ENCODE measurements at places on chromosomes 2 and 18. TPM values are rescaled to one million over a fixed set of nuclear protein-coding genes. Genes with fewer than 3 reads are reported as not detected.
A peak's percentile ranks its signal among the peaks of the same experiment; 100 is the strongest.

GRCh38 chr2:174546519-174547506 lies 50.8 kb downstream of the WIPF1 start:
- H3K4me3 ChIP-seq: no peak overlapping the region
- no peak overlapping the region for H3K27ac ChIP-seq
- no peaks in the 10 kb centered on the region for H3K36me3 ChIP-seq
- DNase-seq: no peak

Gene PDE1A
- polyA plus RNA-seq: 14.3 TPM

GRCh38 chr18:70028734-70029133 lies 81.1 kb upstream of the CD226 start:
- peaks cover 24% of the 10 kb centered on the region for H3K36me3 ChIP-seq
- no peaks in the 10 kb centered on the region for H3K4me1 ChIP-seq
- H3K27me3 ChIP-seq: no peaks in the 10 kb centered on the region
- H3K4me3 ChIP-seq: no peak overlapping the region
- no peak for DNase-seq

Gene ARL5A
- polyA plus RNA-seq: 48.1 TPM

DNA sequence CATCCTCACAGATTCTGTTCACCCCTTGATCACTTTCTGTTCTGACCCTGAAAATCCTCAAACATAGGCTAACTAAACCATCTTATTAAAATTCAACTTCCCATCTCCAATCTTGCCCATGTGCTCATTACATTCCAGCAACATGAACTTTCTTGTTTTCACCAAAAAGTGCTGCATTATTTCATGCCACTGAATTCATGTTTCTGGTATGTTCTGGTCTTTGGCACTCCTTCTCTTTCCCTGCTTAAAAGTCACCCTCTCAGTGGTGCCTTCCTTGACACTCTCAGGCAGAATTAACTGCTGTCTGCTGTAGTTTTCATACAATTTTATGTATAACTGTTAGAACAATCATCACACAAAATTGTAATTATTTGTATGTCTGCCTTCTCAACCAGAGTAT lies 247.7 kb upstream of the RBMS1 start:
- no peak overlapping the region for H3K4me3 ChIP-seq
- H3K4me1 ChIP-seq: no peaks in the 10 kb centered on the region
- no peak overlapping the region for H3K27ac ChIP-seq
- DNase-seq: no peak
- no peaks in the 10 kb centered on the region for H3K36me3 ChIP-seq

Gene MTX2
- 52.7 TPM for polyA plus RNA-seq

Gene PCARE
- polyA plus RNA-seq: 0.03 TPM

DNA sequence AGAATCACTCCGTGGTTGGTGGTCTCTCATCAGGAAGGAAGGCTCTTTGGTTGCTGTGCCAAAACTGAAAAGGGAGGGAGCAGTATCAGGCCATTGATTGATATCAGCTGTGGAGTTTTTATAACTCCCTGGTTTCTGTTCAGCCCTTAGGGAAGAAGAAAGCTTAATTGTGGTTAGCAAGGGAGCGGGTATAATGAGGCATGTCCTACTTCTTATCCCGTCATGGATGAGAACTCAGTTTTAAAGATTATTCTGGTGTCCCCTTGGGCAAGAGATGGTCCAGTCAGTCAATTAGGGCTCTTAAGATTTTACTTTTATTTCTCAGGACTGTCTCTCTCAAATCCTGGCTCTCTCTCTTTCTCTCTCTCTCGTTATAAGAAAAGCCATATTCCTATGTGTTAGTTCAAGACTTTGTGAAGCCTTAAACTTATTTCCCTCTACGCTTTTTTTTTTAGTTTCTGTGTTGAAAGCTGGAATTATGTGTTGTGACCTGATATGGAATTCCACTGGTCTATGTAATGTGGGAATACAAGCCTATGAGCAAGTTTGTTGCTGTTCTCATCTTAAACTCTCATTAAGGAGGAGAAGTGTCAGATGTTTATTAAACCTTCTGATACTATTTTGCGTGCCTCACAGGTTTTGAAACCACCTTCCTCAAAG lies 514.0 kb upstream of the CDH2 start:
- no peaks in the 10 kb centered on the region for H3K4me1 ChIP-seq
- no peaks in the 10 kb centered on the region for H3K27me3 ChIP-seq
- no peaks in the 10 kb centered on the region for H3K36me3 ChIP-seq
- H3K27ac ChIP-seq: no peak overlapping the region

Gene LIMS2
- 24.1 TPM for polyA plus RNA-seq

DNA sequence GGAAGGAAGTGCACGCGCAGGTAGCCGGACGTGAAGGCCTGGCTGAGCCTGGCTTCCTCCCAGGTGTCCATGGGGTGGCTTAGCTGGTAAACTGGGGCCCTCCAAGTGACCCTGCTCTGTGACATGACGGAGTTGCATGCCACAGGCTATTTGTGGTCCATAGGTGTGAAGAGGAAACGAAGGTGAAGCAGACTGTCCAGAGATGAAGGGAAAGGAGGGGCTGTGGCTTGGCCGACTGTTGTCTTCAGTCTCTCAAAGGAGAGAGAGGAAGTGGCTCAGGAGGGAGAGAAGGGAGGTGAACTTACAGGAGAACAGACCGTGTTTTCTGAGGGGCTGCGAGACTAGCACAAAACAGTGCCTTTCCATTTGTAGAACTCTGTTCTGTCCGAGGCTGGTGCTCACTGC lies 19.3 kb downstream of the INPP5D start:
- no peaks in the 10 kb centered on the region for H3K27me3 ChIP-seq
- no peak for DNase-seq
- H3K4me3 ChIP-seq: no peak overlapping the region
- H3K36me3 ChIP-seq: no peaks in the 10 kb centered on the region

Gene CRYGD
- 0.24 TPM for polyA plus RNA-seq

Gene SLC16A14
- 13.0 TPM for polyA plus RNA-seq

Gene MYCN
- 22.2 TPM for polyA plus RNA-seq

DNA sequence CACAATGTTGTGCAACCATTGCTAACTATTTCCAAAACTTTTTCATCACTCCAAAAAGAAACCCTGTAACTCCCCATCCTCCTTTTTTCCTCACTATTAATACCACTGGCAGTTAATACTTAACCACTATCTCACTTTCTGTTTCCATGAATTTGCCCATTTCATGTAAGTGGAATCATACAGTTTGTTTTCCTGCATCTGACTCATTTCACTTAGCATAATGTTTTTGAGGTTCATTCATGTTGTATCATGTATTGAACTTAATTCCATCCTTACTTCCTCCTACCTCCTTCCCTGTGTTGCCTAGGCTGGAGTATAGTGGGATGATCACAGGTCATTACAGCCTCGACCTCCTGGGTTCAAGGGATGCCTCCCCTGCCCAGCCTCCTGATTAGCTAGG lies 68.3 kb downstream of the FAM117B start:
- H3K36me3 ChIP-seq: no peaks in the 10 kb centered on the region
- H3K4me1 ChIP-seq: no peaks in the 10 kb centered on the region
- H3K4me3 ChIP-seq: no peak overlapping the region
- no peak for DNase-seq

Gene RAB6C
- 0.09 TPM for polyA plus RNA-seq

DNA sequence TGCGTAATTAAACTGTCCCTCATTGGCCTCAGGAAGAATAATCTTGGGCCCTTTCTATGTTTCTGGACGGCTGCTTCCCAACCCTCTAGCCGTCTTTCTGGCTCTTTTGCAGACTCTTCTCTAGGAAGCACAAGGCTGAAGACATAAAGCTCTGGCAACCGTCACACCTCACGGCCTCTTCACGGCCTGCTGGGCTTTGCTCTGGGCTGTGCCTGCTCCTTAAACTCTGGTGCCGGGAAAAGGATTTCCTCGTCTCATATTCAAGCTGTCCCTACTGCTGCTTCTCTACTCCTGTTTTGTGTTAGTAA lies 36.0 kb upstream of the WIPF1 start:
- H3K27me3 ChIP-seq: no peaks in the 10 kb centered on the region
- no peak for DNase-seq
- H3K27ac ChIP-seq: peak overlapping the region; percentile 93
- H3K4me3 ChIP-seq: no peak overlapping the region
- H3K36me3 ChIP-seq: peaks cover 8% of the 10 kb centered on the region

Gene CCDC74B
- polyA plus RNA-seq: 4.3 TPM

GRCh38 chr2:199118673-199119112 lies 339.0 kb downstream of the SATB2 start:
- DNase-seq: no peak
- H3K27me3 ChIP-seq: no peaks in the 10 kb centered on the region
- H3K27ac ChIP-seq: no peak overlapping the region
- H3K36me3 ChIP-seq: no peaks in the 10 kb centered on the region
- no peaks in the 10 kb centered on the region for H3K4me1 ChIP-seq

DNA sequence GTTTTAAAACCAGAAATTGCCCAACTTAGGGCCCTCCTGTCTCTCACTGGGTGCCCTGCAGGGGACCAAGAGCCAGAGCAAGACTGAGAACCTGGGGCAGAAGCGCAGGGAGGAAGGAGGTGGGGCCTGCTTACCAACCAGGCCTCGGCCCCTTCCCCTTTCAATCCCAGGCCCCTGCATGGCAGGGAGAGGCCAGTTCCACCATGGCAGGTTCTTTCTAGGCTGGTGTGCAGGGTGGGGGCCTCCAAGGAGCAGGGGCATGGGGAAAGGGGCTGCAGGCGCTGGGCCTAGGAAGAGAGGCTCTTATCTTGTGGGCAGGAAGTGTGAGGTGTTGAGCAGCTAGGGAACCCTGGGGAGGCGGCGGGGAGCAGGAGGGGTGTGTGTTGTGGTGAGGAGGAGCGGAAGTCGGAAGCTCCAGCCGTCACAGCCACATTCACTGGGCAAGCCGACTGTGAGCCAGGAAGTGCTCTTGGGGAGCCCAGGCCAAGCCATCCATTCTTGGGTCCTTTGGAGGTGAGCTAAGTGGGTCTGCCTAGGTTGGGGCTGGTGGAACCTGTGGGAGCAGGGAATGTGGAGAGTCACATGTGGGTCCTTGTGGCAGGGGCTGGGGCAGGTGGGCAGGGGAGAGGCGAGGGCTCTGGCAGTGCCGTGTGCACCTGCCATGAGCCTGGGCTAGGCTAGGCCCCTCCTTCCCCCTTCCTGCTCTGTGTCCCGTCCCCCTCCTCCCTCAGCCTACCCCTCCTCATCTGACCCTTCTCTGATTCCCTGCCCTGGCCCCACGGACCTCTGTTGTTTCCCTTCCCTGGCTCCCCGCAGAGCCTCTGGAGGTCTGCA lies at the start of gene PSD4:
Gene PSD4 (plus strand): TSS at position 430 of the 834 bp plus-strand sequence. CDS start 8,486 bp downstream, outside the sequence.
- H3K36me3 ChIP-seq: no peaks in the 10 kb centered on the region
- peak; percentile 35 for DNase-seq
- H3K27ac ChIP-seq: peak within 1 kb of the TSS; percentile 56
- H3K4me1 ChIP-seq: no peaks in the 10 kb centered on the region
- no peak within 1 kb of the TSS for H3K4me3 ChIP-seq

- H3K27ac ChIP-seq: no peak overlapping the region
- no peaks in the 10 kb centered on the region for H3K27me3 ChIP-seq
- H3K36me3 ChIP-seq: no peaks in the 10 kb centered on the region
Observed at GRCh38 chr2:10345813-10346212, 43.1 kb downstream of the HPCAL1 start.

GRCh38 chr2:129849559-129850160 lies 129.8 kb upstream of the RAB6C start:
- H3K4me3 ChIP-seq: no peak overlapping the region
- no peaks in the 10 kb centered on the region for H3K36me3 ChIP-seq
- H3K4me1 ChIP-seq: no peaks in the 10 kb centered on the region
- H3K27me3 ChIP-seq: no peaks in the 10 kb centered on the region
- no peak overlapping the region for H3K27ac ChIP-seq

Gene PPP4R3B
- polyA plus RNA-seq: 69.5 TPM

DNA sequence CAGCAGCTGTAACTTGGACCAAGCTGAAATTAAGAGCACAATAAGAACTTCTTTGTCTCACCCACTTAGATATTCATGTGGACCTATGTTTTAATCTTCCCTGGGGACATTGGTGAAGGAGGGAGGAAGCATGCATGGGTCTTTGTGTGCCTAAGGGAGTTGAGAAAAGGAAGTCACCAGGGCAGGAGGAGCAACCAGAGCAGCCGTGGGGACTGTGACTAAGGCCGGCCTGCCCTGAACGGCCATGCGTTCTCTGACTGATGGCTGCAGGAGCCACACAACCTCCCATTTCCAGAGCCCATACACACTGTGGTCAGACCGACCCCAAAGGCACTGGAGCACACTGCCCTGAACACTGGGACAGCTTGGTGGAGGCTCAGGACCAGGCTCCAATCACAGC lies 43.7 kb upstream of the SLC35G4 start:
- no peaks in the 10 kb centered on the region for H3K36me3 ChIP-seq
- H3K4me3 ChIP-seq: no peak overlapping the region
- DNase-seq: no peak
- no peak overlapping the region for H3K27ac ChIP-seq
- H3K4me1 ChIP-seq: no peaks in the 10 kb centered on the region

Gene IL1RL1
- 0.21 TPM for polyA plus RNA-seq

Gene ZNF385B
- 6.5 TPM for polyA plus RNA-seq

DNA sequence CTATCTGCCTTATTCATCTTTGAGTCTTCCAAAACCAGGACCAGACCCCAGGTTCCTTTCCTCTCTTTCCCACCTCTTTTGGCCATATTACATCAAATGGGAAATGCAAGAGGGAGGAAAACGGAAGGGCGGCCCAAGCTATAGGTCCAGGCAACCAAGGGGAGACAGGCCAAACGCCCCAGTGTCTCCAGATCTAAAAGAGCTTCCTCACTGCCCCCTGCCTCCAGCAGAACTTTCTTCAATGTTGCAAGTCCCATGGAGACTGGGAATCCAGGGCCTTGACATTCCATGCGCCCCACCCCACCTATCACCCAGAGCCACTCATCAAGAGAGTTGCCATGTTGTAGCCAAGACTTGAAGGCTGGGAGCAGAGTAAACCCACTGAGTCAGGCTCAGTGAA lies 15.4 kb downstream of the TNS1 start:
- H3K4me3 ChIP-seq: no peak overlapping the region
- H3K4me1 ChIP-seq: peaks cover 26% of the 10 kb centered on the region
- no peaks in the 10 kb centered on the region for H3K36me3 ChIP-seq
- no peaks in the 10 kb centered on the region for H3K27me3 ChIP-seq

Gene LYG1
- 2.8 TPM for polyA plus RNA-seq

Gene RFTN2
- polyA plus RNA-seq: 19.6 TPM

- H3K4me1 ChIP-seq: peaks cover 39% of the 10 kb centered on the region
- peaks cover 8% of the 10 kb centered on the region for H3K36me3 ChIP-seq
- no peaks in the 10 kb centered on the region for H3K27me3 ChIP-seq
- H3K27ac ChIP-seq: peak overlapping the region; percentile 73
Observed at GRCh38 chr2:43540021-43540779, 55.6 kb downstream of the THADA start.

DNA sequence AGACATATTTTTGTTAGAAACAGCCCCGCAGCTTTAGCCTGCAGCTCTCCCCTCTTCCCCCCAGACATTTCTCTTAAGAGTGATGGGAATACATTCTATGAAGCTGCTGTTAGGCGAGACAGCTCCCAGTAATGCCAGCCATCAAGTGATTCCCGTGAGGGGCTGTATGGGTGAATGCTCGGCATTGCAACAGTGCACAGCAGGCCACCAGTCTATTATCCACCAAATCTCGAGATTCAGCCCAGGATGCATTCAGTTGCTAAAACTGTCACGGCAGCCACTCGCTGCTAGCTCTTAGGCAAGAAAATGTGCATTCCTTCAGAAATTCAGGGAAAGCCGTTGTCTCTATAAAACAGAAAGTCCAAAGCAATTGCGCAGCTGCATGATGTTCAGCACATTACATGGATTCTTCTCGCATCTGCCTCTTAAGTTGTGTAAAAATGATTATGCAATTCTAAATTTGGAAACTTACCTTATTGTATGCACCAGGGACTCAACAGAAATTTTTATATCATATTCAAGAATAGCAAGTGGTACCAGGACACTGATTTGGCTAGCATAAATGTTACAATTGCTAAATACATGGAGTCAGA lies 211.3 kb upstream of the ARL4C start:
- H3K4me3 ChIP-seq: no peak overlapping the region
- H3K4me1 ChIP-seq: no peaks in the 10 kb centered on the region
- H3K27me3 ChIP-seq: no peaks in the 10 kb centered on the region
- no peak for DNase-seq

GRCh38 chr2:219537657-219538488 lies 5.7 kb downstream of the CHPF start:
- H3K36me3 ChIP-seq: no peaks in the 10 kb centered on the region
- no peak overlapping the region for H3K27ac ChIP-seq
- no peaks in the 10 kb centered on the region for H3K27me3 ChIP-seq
- H3K4me3 ChIP-seq: no peak overlapping the region
- H3K4me1 ChIP-seq: peaks cover 6% of the 10 kb centered on the region

Data from left lung (tissue), 14 donors.